ENCODE measurements at places on chromosomes 6 and 20.

DNA sequence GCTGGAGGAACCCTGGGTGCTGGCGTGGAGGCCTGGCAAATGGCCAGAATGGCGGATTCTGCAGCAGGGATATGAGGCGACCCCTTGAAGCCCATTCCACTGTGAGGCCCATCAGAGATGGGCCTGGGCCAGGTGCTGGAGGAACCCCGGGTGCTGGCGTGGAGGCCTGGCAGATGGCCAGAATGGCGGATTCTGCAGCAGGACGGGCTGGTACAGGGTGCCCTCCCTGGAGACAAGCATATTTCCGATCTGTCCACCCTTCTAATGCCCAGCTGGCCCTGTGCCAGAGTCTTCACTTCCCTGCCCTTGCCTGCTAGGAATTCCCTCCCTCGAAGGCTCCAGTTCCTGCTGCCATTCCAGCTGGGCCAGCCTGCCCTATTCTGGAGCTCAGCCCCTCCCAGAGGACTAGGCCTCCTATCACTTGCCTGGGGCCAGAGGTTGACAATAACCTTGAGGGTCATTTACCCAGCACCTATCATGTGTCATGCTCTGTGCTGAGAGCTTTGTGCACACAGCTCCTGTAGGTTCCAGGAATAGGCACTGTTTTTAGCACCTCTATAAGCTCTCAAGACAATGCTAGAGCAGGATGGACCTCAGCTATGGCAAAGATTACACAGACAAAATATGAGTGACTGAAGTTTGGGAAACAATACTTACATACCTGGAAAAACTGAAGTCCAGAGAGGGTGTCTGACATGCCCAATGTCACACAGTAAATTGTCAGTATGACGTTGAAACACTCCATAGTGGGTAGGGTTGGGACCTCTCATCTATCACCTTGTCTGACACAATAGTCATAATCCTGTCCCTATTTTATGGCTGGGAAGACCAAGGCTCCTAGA is 21.4 kb downstream of the SUN5 start:
- DNase-seq, result no peak

DNA sequence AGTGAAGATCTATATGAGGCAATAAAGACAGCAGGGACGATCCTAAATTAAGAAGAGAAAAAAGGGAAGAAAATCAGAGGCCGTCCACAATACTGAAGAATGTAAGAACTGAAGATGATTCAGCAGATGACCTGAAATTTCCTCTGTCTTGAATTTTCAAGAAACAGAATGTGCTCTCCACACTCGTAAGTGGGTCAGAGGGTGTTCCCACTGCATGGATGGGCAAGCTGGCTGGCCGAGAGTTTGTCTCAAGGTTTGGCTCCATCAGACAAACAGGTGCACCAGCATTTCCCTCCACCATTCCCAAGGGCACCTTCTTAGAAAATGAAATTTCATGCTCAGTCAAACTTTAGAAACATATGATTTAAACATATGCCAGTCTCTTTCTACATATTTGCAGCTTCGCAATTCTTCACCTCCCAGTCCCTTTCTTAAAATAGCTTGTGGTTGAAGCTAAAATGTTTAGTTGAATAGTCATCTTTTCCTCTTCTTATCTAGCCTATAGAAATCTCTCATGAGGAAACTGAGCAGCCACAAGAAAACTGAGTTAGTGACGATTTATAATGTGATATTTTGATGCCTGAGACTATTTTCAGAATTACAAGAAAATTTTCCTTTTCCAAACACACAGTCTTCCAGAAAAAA is 576.4 kb downstream of the PRKN start:
- no peak for DNase-seq

- DNase-seq, result no peak
These were observed 332.3 kb downstream of the PLCB1 start for GRCh38 chr20:8464368-8464767.

- no peak for DNase-seq
These were observed 80.4 kb downstream of the SULF2 start for GRCh38 chr20:47704746-47705496.

GRCh38 chr6:137783710-137784109 is 83.3 kb upstream of the TNFAIP3 start:
- no peak for DNase-seq

DNA sequence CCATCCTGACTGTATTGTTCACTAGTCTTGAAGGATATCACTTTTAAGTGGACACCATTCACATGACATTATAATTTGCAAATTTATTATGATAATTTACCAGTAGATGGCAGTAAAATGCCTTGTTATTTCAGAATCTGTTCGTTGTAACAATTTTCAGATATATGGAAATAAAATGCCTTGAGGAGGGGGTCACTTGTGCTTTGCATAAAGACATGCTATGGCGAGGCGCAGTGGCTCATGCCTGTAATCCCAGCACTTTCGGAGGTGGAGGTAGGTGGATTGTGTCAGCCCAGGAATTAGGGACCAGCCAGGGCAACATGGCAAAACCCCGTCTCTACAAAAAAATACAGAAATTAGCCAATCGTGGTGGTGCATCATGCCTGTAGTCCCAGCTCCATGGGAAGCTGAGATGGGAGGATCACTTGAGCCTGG is 9.0 kb upstream of the NCOA6 start:
- no peak for DNase-seq

GRCh38 chr6:51559059-51559458 is 528.4 kb downstream of the PKHD1 start:
- DNase-seq, result no peak

DNA sequence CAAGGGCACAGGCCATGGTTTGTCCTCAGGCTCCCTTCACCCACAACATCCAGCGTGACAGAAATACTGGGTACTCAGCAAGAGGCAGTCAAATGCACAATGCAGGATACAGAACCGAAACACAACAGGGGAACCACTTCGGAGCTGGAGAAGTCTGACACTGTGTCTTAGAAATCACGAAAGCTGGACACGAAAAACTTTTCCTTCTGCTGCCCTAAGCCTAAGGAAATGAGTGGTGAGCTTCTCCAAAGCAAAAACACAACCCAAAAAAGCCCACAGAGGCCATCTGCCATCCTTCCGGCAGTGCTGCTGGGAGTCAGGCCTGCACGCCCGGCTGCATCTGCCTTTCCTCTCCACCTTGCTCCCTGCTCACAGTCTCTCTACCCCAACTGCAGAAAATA is 106.3 kb downstream of the SLC23A2 start:
- no peak for DNase-seq

- DNase-seq, result no peak
These were observed 143.5 kb downstream of the FLRT3 start for GRCh38 chr20:14193885-14194284.

GRCh38 chr6:150282806-150283205 is 86.0 kb upstream of the IYD start:
- no peak for DNase-seq

GRCh38 chr6:150747155-150747554 is 118.3 kb upstream of the MTHFD1L start:
- no peak for DNase-seq

DNA sequence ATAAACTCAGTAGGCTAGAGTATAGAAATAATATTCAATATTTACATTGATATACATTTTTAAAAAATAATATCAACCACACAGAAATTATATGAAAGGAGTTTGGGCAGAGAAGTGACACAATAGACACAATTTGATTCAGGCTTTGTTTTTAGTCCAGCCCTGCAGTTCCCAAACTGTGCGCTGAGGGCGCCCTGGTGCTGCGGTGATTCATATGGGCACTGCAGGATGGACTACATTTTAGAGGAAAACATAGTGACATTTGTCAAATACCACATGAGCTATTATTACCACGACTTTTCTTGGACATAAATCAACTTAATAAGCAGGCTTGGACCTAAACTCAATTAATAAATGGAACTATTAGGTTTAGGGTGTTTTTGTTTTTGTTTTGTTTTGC is 364.3 kb upstream of the ID4 start:
- DNase-seq, result no peak

DNA sequence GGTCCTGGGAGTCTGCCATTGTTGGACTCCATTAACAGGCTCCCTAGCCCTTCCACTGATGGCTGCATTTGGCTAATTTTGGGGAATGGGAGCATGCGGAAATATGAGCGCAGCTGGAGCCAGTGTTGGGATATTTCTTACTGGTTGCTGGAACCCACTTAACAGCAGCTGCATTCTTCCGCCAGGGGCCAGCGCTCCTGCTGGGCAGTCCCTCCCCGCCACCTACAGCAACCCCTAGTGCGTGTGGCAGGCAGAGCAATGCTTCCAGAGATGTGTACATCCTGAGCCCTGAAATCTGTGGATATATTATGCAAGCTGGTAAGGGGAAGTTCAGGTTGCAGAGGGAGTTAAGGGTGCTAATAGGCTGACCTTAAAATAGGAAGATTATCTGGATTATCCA is 16.4 kb downstream of the CST8 start:
- no peak for DNase-seq

All from CD8-positive, alpha-beta T cell (primary cell).